Renal cortical epithelial cell (primary cell): ENCODE measurements at places on chromosomes 3 and 15. TPM values are rescaled to one million over a fixed set of nuclear protein-coding genes. Genes with fewer than 3 reads are reported as not detected.
A peak's percentile ranks its signal among the peaks of the same experiment; 100 is the strongest.

Gene NOX5
- total RNA-seq = 0.55 TPM in 1 of 2 replicates, not detected in the other

- DNase-seq = no peak
Measured at GRCh38 chr15:78272316-78272715, 8.0 kb downstream of the DNAJA4 start.

GRCh38 chr15:98304371-98304770, 343.9 kb downstream of the ARRDC4 start:
- DNase-seq = peak; percentile 88

DNA sequence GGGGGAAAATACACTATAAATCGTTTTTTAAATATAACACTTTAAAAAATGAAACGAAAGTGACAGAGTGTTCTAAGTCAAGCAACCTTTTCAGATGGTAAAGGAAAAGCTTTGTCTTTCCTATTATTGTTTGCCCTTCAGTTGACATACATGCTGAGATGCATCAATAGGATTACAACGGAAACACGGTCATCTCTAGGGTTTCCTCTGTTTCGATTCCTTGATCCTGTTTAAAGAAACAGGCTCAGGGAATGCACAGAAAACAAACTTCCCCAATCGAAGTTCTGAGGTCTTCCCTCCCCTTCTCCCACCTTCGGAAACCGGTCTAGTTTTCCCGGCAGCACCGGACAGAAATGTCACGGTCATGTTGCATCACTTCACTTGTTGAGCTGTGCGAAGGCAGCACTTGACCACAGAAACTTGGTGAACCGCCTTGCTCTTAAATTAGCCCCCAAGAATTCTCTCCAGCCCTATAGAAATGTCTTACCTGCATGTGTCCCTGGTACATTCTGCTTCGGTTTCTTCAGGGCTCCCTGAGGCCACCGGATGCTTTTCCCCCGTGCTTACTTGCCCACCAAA, 556 bp downstream of the PEX5L start:
- no peak for DNase-seq

GRCh38 chr3:172259726-172260248, 188.5 kb downstream of the GHSR start:
- no peak for DNase-seq
